ENCODE measurements at places on chromosomes 5 and 9.

GRCh38 chr9:74783408-74783807, 104.3 kb downstream of the TRPM6 start:
- peak; percentile 52 for DNase-seq

DNA sequence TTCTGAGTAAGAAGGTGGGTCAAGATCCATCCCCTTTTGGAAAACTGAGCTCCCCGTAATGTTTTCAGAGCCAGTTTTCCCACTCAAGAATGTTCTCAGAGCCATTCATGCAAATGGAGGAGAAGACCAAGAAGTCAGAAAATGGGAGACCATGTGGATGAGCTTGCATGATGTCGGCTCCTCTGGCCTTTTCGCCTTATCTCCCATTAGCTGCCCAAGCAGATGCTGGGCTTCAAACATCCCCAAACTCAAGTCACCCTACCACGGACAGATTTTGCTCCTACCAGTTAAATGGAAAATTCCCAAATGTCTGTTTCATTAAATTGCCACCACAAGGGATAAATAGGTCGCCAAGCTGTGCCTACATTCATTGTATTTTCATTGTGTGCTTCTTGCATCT, 161.4 kb downstream of the ICE1 start:
- no peak for DNase-seq

DNA sequence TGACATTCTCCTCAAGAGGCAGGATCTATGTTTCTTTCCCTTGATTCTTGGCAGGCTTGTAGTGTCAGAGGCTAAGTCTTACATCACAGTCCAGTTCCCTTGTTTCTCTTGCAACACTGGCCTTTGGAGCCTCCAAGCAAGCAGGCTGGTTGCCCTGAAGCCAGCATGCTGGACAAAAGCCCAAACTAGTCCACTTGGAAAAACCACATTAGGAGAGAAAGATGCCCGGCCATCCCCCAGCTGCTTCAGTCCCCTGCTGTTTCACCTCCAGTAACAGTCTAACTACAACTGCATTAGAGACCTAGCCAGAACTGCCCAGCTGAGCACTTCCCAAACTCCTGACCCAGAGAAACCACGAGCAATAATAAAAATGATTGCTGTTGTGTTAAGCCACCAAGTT, 87.6 kb downstream of the ADAMTS6 start:
- no peak for DNase-seq

- no peak for DNase-seq
Measured at GRCh38 chr5:65765582-65765981, 43.6 kb downstream of the NLN start.

GRCh38 chr9:3525096-3525835, 535 bp downstream of the RFX3 start:
- no peak for DNase-seq

DNA sequence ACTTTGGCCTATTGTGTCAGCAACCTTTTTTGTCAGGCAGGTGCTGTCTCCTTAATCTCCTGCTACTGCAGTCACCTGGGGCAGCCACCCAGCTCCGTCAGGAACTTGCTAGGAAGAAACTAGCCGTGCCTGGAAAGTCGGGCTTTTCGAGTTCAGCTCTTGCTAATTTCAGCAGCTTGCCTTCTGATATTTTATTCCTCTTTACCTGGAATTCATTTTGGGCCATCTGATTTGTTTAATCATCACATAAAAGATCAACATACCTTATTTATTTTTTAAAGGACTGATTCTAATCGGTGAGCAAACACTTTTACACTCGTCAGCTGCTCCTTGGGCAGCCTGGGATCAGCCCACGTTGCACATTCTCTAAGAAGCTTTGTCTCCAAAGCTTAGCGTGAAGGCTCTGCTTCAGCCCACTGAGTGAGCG, 42.2 kb downstream of the PRLR start:
- no peak for DNase-seq

DNA sequence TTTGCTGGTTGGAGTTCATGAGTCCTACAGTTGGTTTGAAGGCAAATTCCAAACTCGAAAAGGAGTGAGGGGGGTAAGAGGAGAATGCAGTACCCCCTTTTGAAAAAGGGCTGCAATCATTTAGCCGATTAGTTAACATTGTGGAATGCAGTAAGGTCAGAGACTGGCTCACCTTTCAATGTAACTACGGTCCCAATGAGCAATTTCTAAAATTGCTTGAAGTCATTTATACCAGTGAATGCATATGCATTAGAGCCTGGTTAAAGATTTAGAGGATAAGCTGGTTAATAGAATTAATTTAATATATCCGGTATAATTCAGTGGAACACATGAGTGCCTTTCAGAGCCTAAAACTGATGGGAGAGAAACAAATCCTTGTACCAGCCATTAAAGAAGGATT, 172.6 kb upstream of the PAPPA start:
- no peak for DNase-seq

DNA sequence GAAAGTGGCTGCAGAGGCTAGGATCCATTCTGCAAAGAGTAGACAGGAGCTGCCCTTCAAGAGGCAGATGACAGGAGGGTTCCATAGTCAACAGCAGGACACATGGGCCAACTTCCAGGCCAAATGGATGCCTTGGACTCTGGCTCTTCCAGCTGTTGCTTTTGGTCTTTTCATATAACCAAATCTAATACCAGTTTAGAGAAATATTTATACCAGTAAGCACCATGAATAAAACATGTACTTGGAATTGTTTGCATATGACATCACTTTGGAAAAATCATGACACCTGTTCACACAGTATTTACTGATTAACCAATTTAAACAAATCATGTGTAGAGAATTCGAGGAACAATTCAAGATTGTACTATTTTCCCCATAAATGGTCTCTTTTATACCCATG, 481.3 kb downstream of the DMRT2 start:
- no peak for DNase-seq

- no peak for DNase-seq
Measured at GRCh38 chr9:7367726-7368125, 431.9 kb downstream of the DMAC1 start.

- DNase-seq = no peak
Measured at GRCh38 chr5:179478624-179479023, 71.7 kb upstream of the RUFY1 start.

GRCh38 chr5:159805021-159805420, 111.3 kb upstream of the ADRA1B start:
- DNase-seq = no peak

- no peak for DNase-seq
Measured at GRCh38 chr9:135350003-135350315, 129.6 kb upstream of the PPP1R26 start.
